ENCODE measurements at places on chromosomes 12 and 14. TPM values are rescaled to one million over a fixed set of nuclear protein-coding genes. Genes with fewer than 3 reads are reported as not detected.

Gene IL26
- 2.5 TPM for total RNA-seq

Gene CLEC2A
- 0.62 TPM for total RNA-seq

Gene C12orf54
- total RNA-seq = not detected

Gene ZFHX2
- 5.9 TPM for total RNA-seq

Gene LTB4R
- total RNA-seq = 12.0 TPM

Gene LMNTD1
- total RNA-seq = 0.75 TPM

Gene RTN1
- total RNA-seq = 0.34 TPM
